Stimulated activated CD4-positive, alpha-beta T cell treated with anti-CD3 and anti-CD28 coated beads, Interleukin-1b, Interleukin-23, amount 100 ng/mL, for 1 hour (primary cell): ENCODE measurements at places on chromosomes 6 and 20.

DNA sequence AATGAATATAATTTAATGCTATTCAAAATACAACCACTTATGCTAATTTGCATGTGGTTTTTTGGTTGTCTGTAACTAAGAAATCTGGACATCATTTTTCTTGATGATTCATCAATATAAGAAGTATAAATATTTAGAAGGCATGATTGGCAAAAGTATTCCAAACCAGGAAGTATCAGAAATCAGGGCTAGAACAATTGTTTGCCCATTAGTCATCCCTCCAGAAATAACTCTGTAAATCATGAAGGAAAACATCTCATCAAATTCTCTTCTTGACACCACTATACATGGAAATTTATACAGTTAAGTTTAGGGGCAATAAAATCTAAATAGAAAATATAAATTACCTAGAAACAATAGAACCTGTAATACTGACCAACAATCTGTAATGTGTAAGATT lies 554.7 kb upstream of the HS3ST5 start:
- DNase-seq, result no peak

DNA sequence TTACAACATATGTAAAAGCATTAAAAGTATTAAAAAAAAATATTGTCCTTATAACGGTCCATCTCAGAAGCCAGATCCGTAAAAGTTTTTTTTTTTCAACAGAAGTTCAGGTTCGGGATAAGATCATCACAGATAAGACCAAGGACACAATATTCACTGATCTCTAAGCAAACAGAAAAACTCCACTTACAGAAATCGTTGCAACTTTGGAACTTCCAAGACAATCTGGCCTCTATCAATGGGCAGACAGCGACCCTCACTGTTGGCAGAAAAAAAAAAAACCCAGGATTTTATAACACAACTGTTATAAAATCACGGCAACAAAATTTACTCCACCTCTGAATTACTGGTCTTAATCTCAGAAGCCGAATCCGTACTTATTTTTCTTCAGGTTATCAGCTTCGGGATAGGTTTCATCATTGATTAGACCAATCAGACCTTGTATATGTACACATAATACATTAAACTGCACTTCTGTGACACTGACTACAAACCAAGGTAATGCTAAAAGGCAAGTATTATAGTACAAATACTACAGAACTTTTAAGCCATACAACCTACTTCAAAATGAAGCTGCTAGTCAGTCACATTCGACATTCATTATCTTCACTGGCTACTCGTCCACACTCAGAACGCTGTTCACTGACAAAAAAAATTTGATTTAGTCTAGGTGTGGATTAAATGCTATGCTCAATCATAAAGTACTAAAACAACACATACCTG lies 34.7 kb upstream of the SYNCRIP start:
- DNase-seq, result no peak

- DNase-seq, result no peak
These were observed 100.4 kb downstream of the TOX2 start for GRCh38 chr20:44014807-44015732.

- DNase-seq, result no peak
These were observed 22.4 kb upstream of the PBOV1 start for GRCh38 chr6:138240476-138241245.

DNA sequence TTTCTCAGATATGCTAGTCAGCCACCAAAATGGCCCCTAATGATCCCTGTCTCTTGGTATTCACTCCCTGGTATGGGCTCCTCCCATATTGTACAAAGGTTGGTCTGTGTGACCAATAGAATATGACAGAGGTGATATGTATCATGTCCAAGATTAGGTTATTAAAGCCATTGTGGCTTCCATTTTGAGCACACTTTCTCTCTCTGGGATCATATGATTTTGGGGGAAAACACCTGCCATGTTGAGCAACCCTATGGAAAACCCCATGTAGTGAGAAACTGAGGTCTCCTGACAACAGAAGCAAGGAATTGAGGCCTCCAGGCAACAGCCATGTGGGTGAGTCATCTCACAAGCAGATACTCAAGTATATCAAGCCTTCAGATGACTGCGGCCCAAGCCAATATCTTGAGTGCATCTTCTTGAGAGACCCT lies 7.1 kb upstream of the ZNF318 start:
- DNase-seq, result no peak

GRCh38 chr20:37764333-37764935 lies 70.6 kb downstream of the CTNNBL1 start:
- no peak for DNase-seq

DNA sequence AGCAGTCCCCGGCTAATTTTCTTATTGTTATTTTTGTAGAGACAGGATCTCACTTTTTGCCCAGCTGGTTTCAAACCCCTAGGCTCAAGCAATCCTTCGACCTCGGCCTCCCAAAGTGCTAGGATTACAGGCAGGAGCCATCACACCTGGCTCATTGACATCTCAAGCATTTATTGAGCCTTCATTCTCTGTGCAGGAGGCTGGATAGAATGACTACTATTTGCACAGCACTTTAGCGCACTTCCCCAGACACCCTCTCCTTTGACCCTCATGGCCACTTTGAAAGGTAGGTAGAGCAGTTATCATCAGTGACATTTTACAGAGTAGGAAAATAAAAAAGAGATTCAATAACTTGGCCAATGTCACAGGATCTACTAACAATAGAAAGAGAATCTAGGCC lies 124.0 kb upstream of the STXBP5 start:
- no peak for DNase-seq

- DNase-seq, result no peak
These were observed 15.0 kb downstream of the SMOC2 start for GRCh38 chr6:168455847-168456530.

GRCh38 chr6:151290877-151291721 lies 51.3 kb downstream of the AKAP12 start:
- DNase-seq, result no peak

DNA sequence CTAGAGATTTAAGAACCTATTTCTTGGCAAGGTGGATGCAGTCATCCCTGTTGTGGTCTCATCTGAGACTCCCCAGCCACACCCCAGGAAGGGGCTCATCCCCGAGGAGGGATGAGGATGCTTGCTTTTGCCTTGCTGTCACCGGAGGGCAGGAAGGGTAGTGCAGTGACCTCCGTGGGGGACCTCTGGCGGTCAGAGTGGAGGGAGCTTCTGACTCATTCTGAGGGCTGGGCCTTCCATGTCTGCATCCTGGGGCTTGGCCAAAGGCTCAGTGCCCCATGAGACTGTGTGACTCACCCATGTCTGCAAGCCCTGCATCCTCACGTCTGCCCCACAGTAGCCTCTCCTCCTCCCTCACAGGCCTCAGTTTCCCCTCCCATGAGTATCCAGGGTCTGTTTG lies 38.7 kb downstream of the UQCC2 start:
- DNase-seq, result no peak

DNA sequence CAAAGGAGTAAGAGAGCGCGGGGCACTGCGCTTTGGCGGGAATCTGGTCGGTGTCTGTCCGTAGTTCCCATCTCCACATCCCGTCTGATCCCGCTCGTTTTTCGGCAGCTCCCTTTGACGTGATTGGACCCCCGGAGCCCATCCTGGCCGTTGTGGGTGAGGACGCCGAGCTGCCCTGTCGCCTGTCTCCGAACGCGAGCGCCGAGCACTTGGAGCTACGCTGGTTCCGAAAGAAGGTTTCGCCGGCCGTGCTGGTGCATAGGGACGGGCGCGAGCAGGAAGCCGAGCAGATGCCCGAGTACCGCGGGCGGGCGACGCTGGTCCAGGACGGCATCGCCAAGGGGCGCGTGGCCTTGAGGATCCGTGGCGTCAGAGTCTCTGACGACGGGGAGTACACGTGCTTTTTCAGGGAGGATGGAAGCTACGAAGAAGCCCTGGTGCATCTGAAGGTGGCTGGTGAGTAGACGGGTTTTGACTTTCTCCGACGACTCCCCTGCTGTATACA lies 1.4 kb downstream of the BTN1A1 start:
- no peak for DNase-seq

DNA sequence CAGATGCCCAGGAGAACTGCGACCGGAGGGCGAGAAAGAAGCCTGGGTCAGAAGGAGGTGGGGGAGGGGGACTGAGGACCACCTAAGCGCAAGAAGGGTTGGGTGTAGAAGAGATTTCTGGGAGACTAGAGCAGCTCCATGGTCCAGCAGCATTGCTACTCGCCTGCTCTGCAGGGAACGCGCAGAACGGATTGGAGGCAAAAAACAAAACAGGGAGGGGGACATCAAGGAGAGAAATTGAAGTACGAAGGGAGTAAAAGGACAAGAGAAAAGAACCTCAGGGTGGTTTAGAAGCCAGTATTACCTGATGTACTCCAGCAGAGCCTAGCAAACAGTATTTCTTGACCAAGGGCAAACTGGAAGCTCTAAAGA lies 537 bp upstream of the GABBR1 start:
- DNase-seq, result no peak

DNA sequence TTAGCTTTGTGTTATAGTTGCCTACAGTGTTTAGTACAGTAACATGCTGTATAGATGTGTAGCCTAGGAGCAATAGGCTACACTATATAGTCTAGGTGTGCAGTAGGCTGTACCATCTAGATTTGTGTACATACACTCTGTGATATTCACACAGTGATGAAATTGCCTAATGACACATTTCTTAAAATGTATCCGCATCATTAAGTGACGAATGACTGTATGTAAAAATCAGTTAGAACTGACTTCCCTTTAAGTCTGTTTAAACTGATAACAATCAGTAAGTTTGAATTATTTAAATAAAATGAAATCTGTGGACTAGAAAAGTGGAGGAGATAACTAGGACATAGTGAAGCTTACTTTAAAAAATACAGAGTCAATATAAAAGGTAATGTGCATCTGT lies 176.1 kb downstream of the CDKAL1 start:
- DNase-seq, result no peak

DNA sequence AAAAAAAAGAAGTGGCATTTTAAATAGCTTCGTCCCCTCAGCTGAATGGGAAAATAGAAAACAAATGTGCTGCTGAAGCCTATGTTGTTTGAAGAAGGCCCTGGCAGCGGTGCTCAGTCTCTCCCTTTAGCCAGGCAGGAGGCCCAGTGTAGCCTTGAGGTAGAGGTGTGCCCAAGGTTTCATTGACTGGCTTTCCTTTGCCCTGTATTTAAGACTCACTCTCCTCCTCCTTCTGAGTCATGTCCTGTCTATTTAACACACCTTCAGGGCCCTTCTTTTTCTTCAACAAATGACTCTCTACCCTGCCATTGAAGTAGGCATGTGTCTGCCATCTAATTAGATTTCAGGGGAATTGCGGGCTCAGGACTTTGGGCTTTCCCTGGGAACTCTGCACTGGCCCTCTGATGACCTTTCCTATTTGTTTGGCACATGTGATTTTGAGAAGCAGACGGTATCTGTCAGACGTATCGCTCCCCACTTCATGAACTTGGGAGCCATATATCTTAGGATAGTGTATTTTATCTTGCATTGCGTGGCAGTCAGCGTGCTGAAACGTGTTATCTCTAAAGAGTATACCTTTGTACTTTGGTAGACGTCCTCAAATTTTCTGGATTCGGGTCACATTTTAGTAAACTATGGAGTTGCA lies 4.3 kb downstream of the TJAP1 start:
- no peak for DNase-seq

GRCh38 chr6:15264902-15265761 lies 19.3 kb downstream of the JARID2 start:
- no peak for DNase-seq

GRCh38 chr20:37726971-37727956 lies 33.4 kb downstream of the CTNNBL1 start:
- no peak for DNase-seq

GRCh38 chr6:23213193-23213592 lies 643.8 kb downstream of the HDGFL1 start:
- DNase-seq, result no peak

GRCh38 chr6:21478883-21479539 lies 114.5 kb upstream of the SOX4 start:
- no peak for DNase-seq

- no peak for DNase-seq
These were observed 189.1 kb downstream of the ZDHHC14 start for GRCh38 chr6:157570104-157570503.

DNA sequence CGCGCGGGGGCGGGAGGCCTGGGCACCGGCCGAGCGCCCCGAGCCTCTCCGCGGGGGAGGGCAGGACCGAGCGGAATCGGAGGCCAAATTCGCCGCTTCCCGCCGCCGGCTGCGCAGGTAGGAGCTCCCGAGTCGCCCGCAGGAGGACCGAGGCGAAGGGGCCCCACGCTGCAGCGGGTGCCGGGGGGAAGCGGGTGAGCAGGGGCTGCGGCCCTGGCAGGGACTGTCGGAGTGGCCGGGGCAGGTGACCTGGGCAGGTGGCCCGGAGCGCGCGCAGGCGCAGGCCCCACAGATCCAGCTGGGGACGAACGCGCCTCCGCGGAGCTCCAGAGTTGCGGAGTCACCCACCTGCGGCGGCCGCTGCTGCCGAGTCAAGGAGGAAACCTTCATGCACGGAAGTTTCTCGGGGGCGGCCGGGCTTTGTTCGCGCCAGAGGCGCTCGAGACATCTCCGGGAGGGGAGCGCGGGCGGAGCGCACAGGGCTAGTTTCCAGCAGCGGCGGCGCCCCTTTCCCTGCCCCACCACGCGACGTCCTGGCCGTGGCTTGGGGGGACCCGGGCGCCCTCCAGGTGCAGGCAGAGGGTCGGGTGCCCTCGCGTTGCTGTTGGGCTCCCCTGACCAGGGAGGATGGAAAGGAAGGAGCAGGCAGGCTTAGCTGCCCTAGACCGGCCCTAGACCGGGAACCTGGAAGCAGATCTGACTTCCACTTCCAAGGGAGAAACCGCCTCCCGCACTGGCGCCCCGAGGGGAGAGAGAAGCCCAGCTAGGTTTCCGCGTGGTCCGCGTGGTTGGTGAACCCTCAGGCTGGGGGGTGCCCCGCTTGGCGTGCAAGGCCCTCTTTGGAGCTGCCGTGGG lies 590 bp downstream of the SLCO4A1 start:
- no peak for DNase-seq

- DNase-seq, result no peak
These were observed 89.1 kb upstream of the PLEKHG1 start for GRCh38 chr6:150510576-150510975.

DNA sequence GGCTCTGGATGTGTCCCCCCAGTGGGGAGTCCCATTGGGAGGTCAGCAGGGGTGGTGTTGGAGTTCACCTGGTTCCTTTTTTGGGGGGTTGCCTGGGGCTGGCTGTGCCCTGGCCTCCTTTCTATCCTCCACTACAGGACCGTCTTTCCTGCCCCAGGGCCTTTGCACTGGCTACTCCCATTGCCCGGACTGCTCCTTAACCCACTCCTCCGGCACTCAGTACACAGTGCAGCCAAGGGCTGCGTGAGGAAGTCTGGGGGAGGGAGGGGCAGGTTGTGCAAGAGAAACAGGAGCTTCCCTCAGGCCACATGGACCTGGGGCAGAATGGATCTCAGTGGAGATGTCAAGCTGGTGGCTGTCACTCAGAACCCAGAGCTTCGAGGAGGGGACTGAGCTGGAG lies 429.3 kb upstream of the SULF2 start:
- DNase-seq, result no peak
